ENCODE measurements at places on chromosomes 11 and 22.

DNA sequence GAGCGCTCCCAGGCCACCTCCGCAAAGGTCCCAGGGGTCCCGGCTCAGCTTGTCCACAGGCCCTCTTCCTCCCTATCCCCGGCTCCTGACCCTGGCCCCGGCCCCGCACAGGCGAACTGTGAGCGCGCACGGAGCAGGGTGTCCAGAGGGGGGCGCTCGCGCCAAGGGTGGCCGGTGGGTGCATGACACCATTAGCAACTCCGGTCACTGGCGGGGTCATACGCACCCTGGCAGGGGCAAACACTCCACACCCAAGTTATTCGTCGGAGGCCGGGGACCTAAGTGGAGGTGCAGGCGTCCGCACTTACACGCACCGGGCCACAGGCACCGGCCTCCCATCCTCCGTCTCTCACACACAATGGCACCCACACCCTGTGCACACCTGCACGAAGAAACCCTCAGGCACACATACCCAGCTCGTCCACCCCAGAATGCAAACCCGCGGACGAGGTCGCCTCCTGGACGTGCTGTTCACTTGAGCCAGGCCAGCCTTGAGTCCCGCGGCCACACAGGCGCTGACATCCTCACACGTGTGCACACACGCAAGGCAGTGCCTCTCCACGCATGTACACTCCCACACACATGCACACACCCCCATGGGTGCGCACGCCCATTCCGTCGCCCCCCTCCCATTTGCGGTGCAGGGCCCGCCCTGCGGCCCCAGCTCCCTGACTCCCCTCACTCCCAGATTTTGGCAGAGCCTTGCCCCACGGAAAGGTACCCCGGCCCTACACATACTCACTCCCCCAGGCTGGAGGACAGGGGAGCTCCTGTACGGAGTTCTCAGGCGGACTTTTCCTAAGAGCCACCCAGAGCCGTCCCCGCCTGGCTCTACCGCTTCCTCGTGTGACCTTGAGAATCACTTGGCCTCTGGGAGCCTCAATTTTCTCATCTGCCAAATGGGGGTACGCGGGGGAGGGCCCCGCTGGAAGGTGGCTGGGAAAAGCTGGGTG is at the start of gene RASGRP2:
RASGRP2 (minus strand) TSS at position 552 of the 953 bp plus-strand sequence. CDS start 1,276 bp downstream, outside the sequence.
- peak; percentile 80 for DNase-seq

GRCh38 chr22:19270873-19271272 is 20.6 kb downstream of the CLTCL1 start:
- no peak for DNase-seq

DNA sequence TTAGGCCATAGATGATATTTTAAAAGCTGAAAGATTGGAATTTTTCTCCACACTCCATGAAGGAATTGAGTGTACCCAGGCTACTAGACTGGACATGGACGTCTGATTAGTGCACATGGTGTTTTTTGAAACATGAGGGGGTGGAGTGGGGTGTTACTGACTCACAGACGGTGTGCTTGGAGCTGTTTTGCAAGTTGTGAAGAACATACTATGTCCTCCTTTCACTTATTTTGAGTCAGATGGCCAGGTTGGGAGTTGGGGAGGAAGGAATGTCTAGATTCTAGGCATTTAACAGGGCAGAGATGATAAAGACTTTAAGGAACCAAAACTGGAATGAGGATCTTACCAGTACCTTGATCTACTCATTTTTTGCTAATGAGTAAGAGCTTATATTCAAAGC is 158.1 kb upstream of the MTNR1B start:
- DNase-seq, result no peak

- DNase-seq, result peak; percentile 53
These were observed 30.4 kb upstream of the SHANK2 start for GRCh38 chr11:71282581-71283351.

GRCh38 chr11:115919341-115920091 is 415.3 kb upstream of the CADM1 start:
- peak; percentile 88 for DNase-seq

GRCh38 chr11:128061281-128061871 is 526.0 kb downstream of the ETS1 start:
- no peak for DNase-seq

DNA sequence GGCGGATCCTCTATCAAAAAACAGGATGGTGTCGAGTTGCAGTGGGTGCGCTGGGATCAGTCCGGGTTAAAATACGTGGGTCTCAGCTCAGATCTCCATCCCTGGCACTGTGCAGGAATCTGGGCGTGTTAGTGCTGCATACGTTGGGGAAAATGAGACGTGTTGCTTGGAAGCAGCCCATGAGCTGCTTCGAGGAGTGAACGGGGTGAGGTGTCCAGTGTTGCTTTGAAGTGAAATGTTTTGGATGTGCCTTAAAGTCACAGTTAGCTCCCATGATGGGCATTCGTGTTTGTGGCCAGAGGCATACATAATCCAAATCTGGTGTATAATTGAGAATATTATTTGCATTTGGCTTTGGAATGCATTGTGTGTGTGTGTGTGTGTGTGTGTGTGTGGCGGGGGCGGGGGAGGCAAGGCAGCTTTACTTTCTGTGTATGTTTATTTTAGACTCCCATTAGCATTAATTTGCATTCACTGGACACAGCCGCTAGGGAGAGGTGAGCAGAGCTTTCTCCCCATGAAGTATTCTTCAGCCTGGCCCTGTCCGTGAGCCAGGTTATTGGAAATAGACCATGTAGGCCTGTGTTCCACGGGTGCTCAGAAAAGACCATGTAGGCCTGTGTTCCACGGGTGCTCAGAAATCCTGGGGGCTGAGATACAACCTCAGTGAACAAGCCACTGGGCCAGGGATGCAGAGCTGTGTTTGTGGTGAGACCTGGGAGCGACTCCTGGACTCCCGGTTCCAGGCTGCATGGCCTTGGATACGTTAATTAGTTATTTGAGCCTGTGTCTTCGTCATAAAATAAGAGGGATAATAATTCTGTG is 134.6 kb downstream of the ST3GAL4 start:
- DNase-seq, result no peak

GRCh38 chr11:2747248-2748027 is 47.6 kb upstream of the KCNQ1OT1 start:
- no peak for DNase-seq

GRCh38 chr22:48743601-48744282 is 1083.9 kb downstream of the BRD1 start:
- DNase-seq, result no peak

GRCh38 chr11:4890279-4890678 is 8.6 kb downstream of the OR51T1 start:
- DNase-seq, result peak; percentile 27

DNA sequence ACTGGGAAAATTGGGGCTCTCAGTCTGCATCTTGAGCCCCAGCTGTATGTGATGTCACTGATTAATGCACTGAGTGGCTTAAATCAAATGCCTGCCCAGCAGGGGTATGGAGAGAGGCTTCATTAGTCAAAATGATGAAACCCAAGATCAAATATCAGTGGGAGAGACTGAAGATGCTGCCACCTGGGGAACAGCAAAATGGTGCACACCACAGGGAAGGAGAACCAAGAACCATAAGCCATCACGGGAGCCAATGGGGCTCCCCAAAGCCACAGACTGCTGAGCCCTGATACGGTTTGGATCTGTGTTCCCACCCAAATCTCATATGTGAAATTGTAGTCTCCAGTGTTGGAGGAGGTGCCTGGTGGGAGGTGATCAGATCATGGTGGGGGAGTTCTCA is 85.6 kb downstream of the CTTN start:
- no peak for DNase-seq

DNA sequence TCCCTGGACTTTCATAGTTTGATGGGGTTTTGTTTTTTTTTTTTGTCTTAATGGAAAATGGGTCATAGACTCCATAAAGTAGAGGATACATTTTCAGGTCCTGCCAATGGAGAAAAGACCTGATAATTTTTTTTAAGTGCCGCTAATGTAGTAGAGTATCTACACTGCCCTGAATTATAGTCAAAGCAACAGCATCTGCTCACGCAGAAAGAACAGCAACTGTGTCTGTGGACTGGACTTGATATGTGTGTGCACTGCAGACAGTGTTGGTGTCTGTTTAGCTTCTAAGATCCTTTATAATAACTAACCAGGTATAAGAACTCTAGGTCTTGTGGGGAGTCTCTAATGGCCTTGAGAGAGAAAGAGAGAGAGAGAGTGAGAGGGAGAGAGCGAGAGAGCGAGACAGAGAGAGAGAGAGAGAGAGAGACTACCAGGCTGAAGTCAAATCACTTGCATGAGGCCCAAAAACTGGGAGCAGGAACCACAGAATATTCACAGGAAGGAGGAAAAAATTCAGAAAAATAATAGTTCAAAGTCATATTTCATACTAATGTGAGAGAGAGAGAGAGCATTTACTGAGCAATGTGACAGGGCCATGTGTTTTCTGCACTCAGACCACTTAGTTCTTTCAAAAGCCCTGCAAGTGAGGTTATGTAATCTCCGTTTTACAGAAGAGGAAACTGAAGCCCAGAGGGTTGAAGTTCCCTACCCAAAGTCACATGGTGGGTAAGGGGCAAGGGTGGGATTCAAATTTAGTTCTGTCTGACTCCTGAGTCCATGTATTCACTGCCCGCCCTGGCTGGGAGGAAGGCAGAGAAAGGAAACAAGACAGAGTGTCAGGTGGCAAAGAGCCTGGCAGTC is 8.6 kb upstream of the MIAT start:
- DNase-seq, result peak; percentile 50

GRCh38 chr11:112318184-112318591 is 57.5 kb upstream of the PLET1 start:
- no peak for DNase-seq

- DNase-seq, result no peak
These were observed 707 bp upstream of the CD151 start for GRCh38 chr11:831961-832528.

DNA sequence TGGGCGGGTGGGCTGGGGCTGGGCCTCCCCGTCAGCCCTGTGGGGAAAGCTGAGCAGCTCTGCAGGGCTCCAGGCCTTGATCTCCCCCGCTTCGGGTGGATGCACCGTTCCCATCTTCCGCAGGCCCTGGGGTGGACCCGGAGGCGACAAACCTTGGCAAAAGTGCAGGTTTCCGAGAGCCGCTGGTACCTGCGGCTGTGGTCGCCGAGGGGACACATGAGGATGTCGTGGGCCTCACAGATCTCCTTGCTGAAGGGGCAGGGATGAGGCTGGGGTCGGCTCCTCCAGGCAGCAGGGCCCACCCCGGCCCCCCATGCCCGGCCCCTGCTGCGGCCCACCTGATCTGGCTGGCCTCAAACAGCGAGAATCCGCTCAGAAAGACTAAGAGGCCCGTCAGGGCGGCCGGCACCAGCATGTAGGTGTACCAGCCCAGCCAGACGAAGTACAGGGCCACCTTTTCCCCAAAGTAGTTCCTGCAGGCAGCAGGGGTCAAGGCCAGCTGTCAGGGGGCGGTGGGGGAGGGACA is 11.8 kb downstream of the ANO9 start:
- DNase-seq, result peak; percentile 61

- no peak for DNase-seq
These were observed 3.4 kb downstream of the NFAM1 start for GRCh38 chr22:42428760-42429159.

DNA sequence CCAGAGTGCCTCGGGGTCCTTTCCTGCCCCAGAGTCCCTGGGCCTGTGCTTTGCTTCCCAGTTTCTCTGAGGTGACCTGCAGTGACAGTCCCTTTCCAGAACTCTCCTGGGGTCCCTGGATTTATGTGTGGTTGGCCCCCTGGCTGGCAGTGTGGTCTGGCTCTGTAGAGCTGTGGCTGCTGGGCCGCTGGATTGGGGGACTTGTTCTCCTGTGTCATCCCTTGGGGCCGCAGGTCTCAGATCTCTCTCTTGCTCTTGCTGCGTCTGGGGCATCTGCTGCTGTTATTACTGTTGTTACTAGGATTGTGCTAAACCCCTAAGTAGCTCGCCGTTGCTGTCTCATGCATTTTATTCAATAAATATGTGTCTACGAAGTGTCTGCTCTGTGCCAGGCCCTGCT is 31.9 kb downstream of the FAM83F start:
- no peak for DNase-seq

DNA sequence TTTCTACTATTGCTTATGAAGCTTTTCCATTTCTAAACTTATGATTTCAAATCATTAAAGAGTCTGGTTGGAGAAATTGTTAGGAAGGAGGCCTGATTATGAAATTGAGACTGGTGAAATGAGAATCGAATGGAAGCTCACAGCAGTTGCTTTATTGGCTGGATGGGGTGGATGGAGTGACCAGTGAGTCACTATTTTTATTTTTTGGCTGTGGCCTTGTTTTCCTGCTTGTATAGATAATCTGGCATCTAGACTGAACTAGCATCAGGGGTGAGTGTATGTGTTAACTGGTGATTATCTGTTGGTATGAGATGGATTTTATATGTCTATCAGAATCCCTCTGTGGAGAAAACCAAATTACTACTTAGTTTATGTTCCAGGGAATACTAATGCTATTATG is 36.2 kb downstream of the UVRAG start:
- DNase-seq, result no peak

GRCh38 chr11:131800452-131800851 is 430.0 kb downstream of the NTM start:
- no peak for DNase-seq

DNA sequence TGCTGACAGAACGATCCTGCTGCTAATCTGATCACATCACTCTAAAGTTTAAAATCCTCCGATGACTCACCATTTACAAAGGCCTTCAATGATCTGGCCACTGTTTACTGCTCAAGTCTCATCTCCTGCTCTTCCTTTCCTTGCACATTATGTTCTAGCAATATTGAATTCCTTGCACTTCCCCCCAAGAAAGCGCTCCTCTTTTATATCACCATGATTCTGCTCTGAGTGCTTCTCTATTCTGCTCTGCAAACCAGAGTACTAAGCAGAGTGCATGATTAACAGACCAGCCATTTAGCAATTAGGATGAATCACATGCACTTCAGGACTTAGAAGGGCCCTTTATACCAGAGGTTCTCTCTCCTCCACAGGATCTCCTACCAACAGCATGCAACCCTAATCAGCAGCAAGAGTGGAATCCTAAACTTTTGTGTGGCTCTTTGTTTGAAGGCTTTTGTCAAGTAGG is 1122.8 kb upstream of the CCDC90B start:
- DNase-seq, result peak; percentile 86

- DNase-seq, result no peak
These were observed 22.1 kb upstream of the TMPRSS13 start for GRCh38 chr11:117950993-117951961.

GRCh38 chr22:25970374-25970911 is 198.8 kb upstream of the SEZ6L start:
- DNase-seq, result no peak

- DNase-seq, result peak; percentile 98
These were observed 2.4 kb upstream of the WNT11 start for GRCh38 chr11:76208438-76209374.

- DNase-seq, result no peak
These were observed 803.5 kb downstream of the BRD1 start for GRCh38 chr22:49023879-49024774.

GRCh38 chr11:12532580-12532979 is 141.6 kb upstream of the TEAD1 start:
- no peak for DNase-seq

DNA sequence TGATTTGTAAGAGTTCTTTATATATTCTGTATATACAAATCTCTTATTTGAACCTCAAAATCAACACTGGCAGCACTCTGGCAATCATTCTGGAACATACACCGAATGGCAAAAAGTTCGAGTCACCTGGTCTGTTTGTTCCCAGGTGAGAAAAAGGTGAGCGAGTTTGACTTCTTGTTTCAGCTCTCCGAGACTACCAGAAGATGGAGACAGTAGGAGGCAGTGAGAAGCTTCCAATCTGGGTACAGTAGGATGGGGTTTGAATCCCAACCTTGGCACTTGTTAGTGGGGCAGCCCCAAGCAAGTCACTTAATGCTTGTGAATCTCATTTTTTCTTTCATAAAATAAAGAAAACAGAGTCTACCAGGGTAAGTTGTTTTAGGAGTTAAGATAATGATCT is 76.4 kb downstream of the C2CD3 start:
- DNase-seq, result no peak

All from DMS53 (cell line).